ENCODE measurements at places on chromosomes 11 and 22. TPM values are rescaled to one million over a fixed set of nuclear protein-coding genes. Genes with fewer than 3 reads are reported as not detected.

DNA sequence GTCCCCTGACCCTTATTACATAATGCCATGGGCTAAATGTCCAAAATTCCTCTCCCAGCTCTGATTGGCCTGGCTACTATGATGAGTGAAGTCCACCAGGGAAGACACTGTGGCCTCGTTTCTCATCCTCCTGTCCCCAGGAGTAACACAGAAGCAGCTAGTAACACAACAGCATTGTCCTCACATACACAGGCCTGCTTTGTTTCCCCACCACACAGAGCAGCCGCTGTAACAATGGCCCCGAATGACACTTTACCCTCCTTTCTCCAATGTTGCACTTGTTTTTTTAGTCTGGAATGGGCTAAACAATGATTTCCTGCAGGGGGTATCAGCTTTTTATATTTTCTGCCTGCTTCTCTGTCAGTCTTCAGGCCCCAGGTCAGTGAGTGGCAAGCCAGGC lies at the start of gene PRR5L:
PRR5L (plus strand) TSS at position 363 of the 400 bp plus-strand sequence. CDS start 104,834 bp downstream, outside the sequence.
- no peak within 1 kb of the TSS for H3K4me3 ChIP-seq
- no peaks in the 10 kb centered on the region for H3K27me3 ChIP-seq
- no peak within 1 kb of the TSS for H3K27ac ChIP-seq
- no peaks in the 10 kb centered on the region for H3K36me3 ChIP-seq
- peaks cover 6% of the 10 kb centered on the region for H3K4me1 ChIP-seq
- no peak for DNase-seq

GRCh38 chr11:64868904-64869570 lies 9.4 kb downstream of the EHD1 start:
- no peaks in the 10 kb centered on the region for H3K27me3 ChIP-seq
- H3K36me3 ChIP-seq, result peaks cover 9% of the 10 kb centered on the region
- no peak overlapping the region for H3K4me3 ChIP-seq
- peaks cover 92% of the 10 kb centered on the region for H3K4me1 ChIP-seq
- peak overlapping the region; percentile 97 for H3K27ac ChIP-seq
- no peak for DNase-seq

GRCh38 chr22:25563761-25564319 lies 635 bp upstream of the GRK3 start:
- peak overlapping the region; percentile 78 for H3K27ac ChIP-seq
- no peaks in the 10 kb centered on the region for H3K4me1 ChIP-seq
- no peaks in the 10 kb centered on the region for H3K36me3 ChIP-seq

DNA sequence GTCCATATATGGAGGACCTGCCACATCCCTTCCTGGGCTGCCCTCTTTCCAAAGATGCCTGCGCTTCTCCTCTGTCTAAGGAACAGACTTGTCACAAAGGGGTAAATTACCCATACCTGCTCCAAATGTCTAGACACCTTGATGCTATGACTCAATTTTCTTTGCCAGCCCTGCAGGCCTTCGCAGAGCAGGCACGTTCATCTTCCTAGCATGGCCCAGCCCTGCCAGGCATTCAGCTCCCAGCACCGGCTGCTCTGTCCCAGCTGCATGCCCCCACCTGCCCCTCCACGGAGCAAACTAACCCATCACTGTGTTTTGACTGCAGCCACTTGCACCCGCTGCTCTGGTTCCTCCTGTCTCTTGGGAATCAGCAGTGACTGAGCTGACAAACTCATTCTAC lies 526.1 kb downstream of the MIAT start:
- no peak for DNase-seq
- H3K4me1 ChIP-seq, result no peaks in the 10 kb centered on the region
- no peaks in the 10 kb centered on the region for H3K27me3 ChIP-seq
- no peak overlapping the region for H3K4me3 ChIP-seq

DNA sequence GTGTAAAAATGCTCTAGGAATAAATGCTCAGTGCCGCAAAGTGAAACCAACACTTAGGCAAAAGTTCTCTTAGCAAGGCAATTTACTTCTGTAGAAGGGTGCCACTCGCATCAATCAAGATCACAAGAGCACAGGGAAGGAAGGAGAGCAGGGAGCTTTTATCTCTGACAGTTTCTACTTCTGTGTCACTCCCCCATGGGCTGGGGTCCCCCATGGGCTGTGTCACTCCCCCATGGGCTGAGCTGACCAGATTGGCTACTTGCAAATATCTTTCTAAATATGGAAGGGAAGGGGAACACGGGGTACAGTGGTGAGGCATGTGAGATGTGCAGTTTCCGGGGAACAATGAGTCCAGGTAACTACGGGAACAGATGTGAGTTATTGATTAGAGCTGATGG lies 397 bp downstream of the OR52N2 start:
- H3K27me3 ChIP-seq, result no peaks in the 10 kb centered on the region
- no peaks in the 10 kb centered on the region for H3K36me3 ChIP-seq
- DNase-seq, result no peak
- H3K27ac ChIP-seq, result no peak overlapping the region
- H3K4me3 ChIP-seq, result no peak overlapping the region

DNA sequence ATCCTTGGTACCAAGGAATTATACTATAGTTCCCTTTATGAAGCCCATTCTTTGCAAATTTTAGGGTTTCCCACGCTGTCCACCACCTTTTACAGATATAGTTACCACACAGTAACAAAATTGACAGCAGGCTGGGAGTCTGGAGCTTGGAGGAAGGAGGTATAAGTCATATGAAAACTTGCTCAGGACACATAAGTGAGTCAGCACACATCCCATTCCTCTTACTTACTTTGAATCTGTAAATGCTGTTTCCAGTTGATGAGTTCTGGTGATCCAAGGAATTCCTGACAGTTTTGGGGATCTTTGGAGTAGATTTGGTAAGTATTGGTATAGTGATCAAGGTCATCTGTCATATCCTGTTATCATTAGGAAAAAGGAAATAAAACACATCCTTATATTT lies 19.2 kb downstream of the GLYAT start:
- H3K27ac ChIP-seq, result no peak overlapping the region
- H3K4me3 ChIP-seq, result no peak overlapping the region
- H3K4me1 ChIP-seq, result no peaks in the 10 kb centered on the region
- H3K36me3 ChIP-seq, result no peaks in the 10 kb centered on the region
- no peak for DNase-seq

GRCh38 chr22:46586123-46586519 lies 34.1 kb upstream of the GRAMD4 start:
- no peak for DNase-seq
- no peaks in the 10 kb centered on the region for H3K36me3 ChIP-seq
- no peak overlapping the region for H3K27ac ChIP-seq
- peaks cover 25% of the 10 kb centered on the region for H3K4me1 ChIP-seq
- H3K4me3 ChIP-seq, result no peak overlapping the region
- no peaks in the 10 kb centered on the region for H3K27me3 ChIP-seq

DNA sequence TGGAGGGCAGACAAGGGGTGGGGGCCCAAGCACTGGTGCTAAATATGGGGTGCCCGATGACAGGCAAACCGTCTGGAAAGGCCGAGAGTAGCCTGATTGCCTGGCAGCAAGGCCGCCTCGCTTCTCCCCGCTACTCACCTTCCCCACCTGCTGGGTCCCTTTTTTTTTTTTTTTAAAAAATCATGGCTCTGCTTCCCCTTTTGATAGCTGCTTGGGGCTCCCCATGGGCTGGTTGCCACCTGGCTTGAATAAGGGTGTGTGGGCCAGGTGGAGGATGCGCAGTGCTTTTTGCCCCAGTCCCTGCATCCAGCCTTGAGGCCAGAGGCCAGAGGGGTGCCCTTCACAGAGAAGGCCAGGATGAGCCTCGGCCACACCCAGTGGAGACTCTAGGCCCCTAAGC lies 112.0 kb downstream of the ST3GAL4 start:
- H3K4me1 ChIP-seq, result peaks cover 12% of the 10 kb centered on the region
- H3K27me3 ChIP-seq, result no peaks in the 10 kb centered on the region
- no peak overlapping the region for H3K27ac ChIP-seq
- no peak overlapping the region for H3K4me3 ChIP-seq
- no peaks in the 10 kb centered on the region for H3K36me3 ChIP-seq

GRCh38 chr22:36901411-36902142 lies 11.9 kb upstream of the CSF2RB start:
- no peaks in the 10 kb centered on the region for H3K4me1 ChIP-seq
- H3K4me3 ChIP-seq, result no peak overlapping the region
- H3K27me3 ChIP-seq, result no peaks in the 10 kb centered on the region
- DNase-seq, result no peak

- H3K4me1 ChIP-seq, result no peaks in the 10 kb centered on the region
- no peak for DNase-seq
- no peaks in the 10 kb centered on the region for H3K36me3 ChIP-seq
- H3K4me3 ChIP-seq, result no peak overlapping the region
- H3K27me3 ChIP-seq, result no peaks in the 10 kb centered on the region
Measured at GRCh38 chr22:19797086-19798002, 36.8 kb downstream of the TBX1 start.

DNA sequence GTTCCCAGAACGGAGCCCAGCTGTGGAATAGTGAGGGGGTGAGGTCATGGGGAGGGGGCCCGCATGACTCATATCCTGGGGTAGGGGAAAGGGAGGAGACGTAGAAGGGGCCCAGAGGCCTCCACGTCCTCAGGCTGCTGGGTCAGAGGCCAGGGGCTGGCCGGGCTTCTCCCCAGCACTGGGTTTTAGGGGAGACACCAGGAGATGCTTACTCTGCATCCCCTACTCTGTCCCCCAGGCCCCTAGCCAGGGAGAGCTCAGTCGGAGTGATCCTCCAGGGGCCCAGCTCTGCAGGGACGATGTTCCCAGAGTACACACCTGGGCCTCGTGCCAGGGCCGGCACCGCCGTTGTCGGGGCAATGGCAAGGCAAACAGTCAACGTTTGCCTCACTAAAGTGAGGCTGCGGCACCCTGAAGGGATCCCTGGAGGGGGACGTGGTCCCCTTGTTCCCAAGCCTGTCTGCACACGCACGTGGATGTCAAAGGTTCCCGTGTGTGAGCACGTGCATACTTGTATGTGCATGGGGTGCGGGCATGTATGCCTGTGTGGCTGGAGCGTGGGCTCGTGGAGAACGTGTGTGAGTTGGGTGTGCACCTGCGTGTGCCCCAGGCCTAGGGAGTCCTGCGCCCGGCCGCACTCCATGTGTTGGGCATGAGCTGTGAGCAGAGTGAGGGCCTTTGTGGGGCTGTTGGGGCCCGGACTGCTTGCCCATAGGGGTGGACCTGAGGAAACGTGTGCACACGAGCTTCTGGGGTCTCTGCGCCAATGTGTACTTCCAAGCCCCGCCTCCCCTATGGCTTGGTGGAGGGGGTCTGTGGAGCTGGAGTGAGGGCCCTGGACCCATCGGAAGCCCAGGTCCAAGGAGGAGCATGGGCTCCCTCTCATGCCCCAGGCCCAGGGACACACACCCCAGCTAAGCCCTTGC lies 14.2 kb downstream of the PRR33 start:
- H3K27ac ChIP-seq, result peak overlapping the region; percentile 59
- H3K4me3 ChIP-seq, result no peak overlapping the region
- peaks cover 50% of the 10 kb centered on the region for H3K4me1 ChIP-seq
- peak; percentile 80 for DNase-seq

- no peaks in the 10 kb centered on the region for H3K27me3 ChIP-seq
- no peak overlapping the region for H3K4me3 ChIP-seq
- H3K36me3 ChIP-seq, result no peaks in the 10 kb centered on the region
- DNase-seq, result no peak
- H3K4me1 ChIP-seq, result no peaks in the 10 kb centered on the region
- H3K27ac ChIP-seq, result no peak overlapping the region
Measured at GRCh38 chr11:131851964-131852755, 481.7 kb downstream of the NTM start.

DNA sequence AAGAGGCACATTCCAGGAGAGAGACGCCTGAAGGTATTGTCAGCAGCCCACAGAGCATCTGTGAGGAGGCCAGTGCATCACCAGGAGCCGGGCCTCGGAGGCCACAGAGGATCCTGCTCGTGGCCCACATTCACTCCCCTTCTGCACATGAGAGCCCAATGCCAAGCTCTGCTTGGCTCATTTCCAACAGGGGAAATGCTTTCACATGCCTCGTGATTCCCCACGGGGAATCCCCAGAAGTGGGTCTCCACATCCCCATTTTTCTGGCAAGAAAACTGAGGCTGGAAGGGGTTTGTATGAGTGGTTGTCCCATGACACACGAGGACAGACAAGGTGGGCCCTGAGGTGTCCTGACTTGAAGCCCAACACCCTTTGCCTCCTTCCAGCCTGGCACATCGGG lies 34.4 kb downstream of the TP53I11 start:
- H3K27ac ChIP-seq, result no peak overlapping the region
- H3K27me3 ChIP-seq, result no peaks in the 10 kb centered on the region
- H3K4me3 ChIP-seq, result no peak overlapping the region
- H3K4me1 ChIP-seq, result no peaks in the 10 kb centered on the region

GRCh38 chr11:47161134-47161854 lies 15.4 kb downstream of the ARFGAP2 start:
- H3K27me3 ChIP-seq, result no peaks in the 10 kb centered on the region
- no peak overlapping the region for H3K27ac ChIP-seq
- H3K36me3 ChIP-seq, result peaks cover 30% of the 10 kb centered on the region
- DNase-seq, result peak; percentile 81
- peaks cover 8% of the 10 kb centered on the region for H3K4me1 ChIP-seq

DNA sequence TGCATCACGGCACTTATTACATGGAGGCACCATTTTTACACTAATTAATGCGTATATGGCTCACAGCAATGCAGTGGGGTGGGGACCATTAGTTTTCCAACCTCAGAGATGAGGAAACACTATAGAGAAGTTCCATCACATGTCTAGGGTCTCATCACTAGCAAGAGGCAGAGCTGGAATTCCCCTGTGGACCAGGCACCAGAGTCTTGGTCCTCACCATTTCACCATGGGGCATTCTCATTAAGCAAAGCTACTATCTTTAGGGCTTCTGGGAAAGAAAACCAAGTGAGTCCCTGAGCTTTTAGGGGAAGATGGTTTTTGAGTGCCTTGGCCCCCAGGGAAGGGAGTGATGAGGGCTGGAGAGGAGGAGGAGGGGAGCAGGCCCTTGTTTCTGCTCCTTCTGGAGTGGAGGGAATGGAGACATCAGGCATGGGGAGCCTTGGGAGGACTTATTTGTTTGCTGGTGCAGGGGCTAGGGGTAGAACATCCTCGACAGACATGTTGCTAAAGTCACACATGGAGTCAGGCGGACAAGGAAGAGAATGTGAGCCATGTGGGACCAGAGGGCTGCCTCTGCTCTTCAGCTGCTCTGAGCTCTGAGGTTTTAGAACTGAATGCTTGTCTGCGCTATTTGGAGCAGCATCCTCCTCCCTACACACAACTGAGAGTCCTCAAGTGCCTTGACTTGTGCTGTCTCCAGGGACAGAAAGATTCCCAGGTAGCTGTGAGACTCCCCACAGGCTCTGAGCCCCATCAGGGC lies 40.3 kb upstream of the ZBED5 start:
- H3K27ac ChIP-seq, result peak overlapping the region; percentile 90
- H3K36me3 ChIP-seq, result no peaks in the 10 kb centered on the region
- no peak overlapping the region for H3K4me3 ChIP-seq
- H3K4me1 ChIP-seq, result peaks cover 38% of the 10 kb centered on the region
- no peak for DNase-seq

- no peaks in the 10 kb centered on the region for H3K27me3 ChIP-seq
- peaks cover 3% of the 10 kb centered on the region for H3K36me3 ChIP-seq
- peak; percentile 84 for DNase-seq
- H3K27ac ChIP-seq, result peak overlapping the region; percentile 82
Measured at GRCh38 chr11:12537778-12538401, 136.3 kb upstream of the TEAD1 start.

GRCh38 chr11:44564670-44565210 lies 723 bp upstream of the CD82 start:
- H3K4me3 ChIP-seq, result peak overlapping the region; percentile 53
- peak; percentile 94 for DNase-seq
- H3K36me3 ChIP-seq, result no peaks in the 10 kb centered on the region
- H3K4me1 ChIP-seq, result peaks cover 55% of the 10 kb centered on the region
- peak overlapping the region; percentile 97 for H3K27ac ChIP-seq

The ATM gene
- polyA plus RNA-seq, result 3.0 TPM

The GRAMD1B gene
- 3.5 TPM for polyA plus RNA-seq
